Naive thymus-derived CD8-positive, alpha-beta T cell (primary cell): ENCODE measurements at places on chromosomes 2 and 18.

GRCh38 chr2:41723526-41723925, 324.3 kb upstream of the PKDCC start:
- no peaks in the 10 kb centered on the region for H3K4me1 ChIP-seq
- no peaks in the 10 kb centered on the region for H3K36me3 ChIP-seq
- H3K4me3 ChIP-seq = no peak overlapping the region
- H3K27me3 ChIP-seq = no peaks in the 10 kb centered on the region
- no peak for DNase-seq

- no peaks in the 10 kb centered on the region for H3K36me3 ChIP-seq
- H3K4me1 ChIP-seq = no peaks in the 10 kb centered on the region
- no peak overlapping the region for H3K27ac ChIP-seq
Measured at GRCh38 chr2:30179536-30179935, 32.7 kb downstream of the YPEL5 start.

GRCh38 chr18:59927246-59927825, 27.5 kb downstream of the PMAIP1 start:
- DNase-seq = no peak
- H3K36me3 ChIP-seq = no peaks in the 10 kb centered on the region
- H3K27ac ChIP-seq = no peak overlapping the region

DNA sequence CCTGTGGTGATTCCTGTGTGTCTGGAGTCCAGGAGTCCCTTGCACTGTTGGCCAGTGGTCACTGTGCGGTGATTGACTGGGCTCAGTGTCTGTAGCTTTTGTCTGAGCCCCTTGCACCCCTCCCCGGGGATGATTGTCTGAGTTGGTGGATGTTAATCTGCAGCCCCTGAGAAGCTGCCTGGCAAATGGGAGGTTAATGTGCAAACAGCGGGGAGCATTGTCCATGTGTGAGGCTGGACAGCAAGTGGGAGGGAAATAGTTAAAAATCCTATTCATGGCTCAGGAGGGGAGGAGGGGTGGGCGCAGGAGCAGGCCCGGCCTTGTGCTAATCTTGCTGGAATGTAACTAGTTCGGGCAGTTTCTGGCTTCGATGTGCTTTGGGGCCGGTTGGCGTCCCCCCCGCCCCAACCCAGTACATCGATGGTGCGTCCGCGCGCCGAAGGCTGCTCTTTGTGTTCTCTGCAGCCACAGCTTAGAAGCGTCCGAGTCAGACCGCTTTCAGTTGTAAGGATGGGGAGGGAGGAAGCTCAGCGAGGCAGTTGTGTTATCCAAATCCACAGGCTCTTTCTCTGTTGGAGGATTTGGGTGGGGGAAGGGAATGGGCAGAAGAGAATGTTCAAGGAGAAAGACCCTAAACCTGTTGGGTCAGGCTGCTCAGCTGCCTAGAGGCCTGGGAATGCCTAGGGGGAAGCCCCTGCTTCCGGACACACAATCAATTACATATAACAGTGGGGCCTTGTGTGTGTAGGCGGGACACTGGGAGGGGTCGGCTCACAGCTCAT, 71.8 kb downstream of the TGOLN2 start:
- H3K4me3 ChIP-seq = no peak overlapping the region
- H3K36me3 ChIP-seq = no peaks in the 10 kb centered on the region
- H3K4me1 ChIP-seq = no peaks in the 10 kb centered on the region
- DNase-seq = no peak
- H3K27ac ChIP-seq = no peak overlapping the region

GRCh38 chr2:16077601-16078000, 137.3 kb downstream of the MYCN start:
- no peak for DNase-seq
- no peaks in the 10 kb centered on the region for H3K4me1 ChIP-seq
- no peak overlapping the region for H3K27ac ChIP-seq
- no peak overlapping the region for H3K4me3 ChIP-seq
- peaks cover 5% of the 10 kb centered on the region for H3K27me3 ChIP-seq
